ENCODE measurements at places on chromosomes 5 and 9. TPM values are rescaled to one million over a fixed set of nuclear protein-coding genes. Genes with fewer than 3 reads are reported as not detected.

DNA sequence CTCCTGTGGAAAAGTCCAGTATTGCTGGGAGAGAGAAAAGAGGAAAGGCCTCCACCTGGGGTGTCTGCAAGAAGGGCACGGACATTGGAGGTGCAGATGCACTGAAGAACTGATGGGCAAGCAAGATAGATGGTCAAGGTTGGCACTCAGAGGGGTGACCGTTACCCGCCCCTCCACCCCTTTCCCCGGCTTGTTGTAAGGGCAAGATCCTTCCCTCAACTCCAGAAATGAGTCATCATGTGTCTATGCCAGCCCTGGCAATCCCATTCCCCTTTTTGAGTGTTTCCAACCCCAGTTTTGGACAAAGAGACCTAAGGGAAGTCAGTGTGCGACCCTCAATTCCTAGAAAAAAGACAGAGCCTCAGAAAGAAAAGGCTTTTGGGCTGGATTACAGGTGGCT, 34.9 kb upstream of the ATP6V1G1 start:
- H3K4me3 ChIP-seq = no peak overlapping the region
- no peaks in the 10 kb centered on the region for H3K27me3 ChIP-seq
- DNase-seq = no peak
- H3K36me3 ChIP-seq = no peaks in the 10 kb centered on the region
- peak overlapping the region; percentile 98 for H3K27ac ChIP-seq
- H3K4me1 ChIP-seq = peaks cover 19% of the 10 kb centered on the region

DNA sequence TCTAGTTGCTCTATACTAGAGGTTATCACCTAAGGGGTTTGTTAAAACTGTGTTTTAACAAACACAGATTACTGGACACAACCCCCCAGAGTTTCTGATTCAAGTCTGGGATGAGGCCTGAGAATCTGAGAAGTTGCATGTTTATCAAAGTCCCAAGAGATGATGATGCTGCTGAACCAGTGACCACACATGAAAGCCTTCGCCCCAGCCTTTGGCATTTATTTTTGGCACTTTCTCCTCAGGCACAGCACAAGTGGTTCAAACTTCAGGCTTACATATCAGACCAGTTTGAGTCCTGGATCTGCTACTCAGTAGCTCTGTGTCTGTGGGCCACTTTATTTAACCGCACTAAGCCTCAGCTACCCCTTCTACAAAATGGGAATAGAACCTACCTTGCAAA, 407.2 kb upstream of the PIK3R1 start:
- H3K27ac ChIP-seq = no peak overlapping the region
- H3K27me3 ChIP-seq = peaks cover 6% of the 10 kb centered on the region
- DNase-seq = no peak
- no peaks in the 10 kb centered on the region for H3K36me3 ChIP-seq
- H3K4me1 ChIP-seq = peaks cover 4% of the 10 kb centered on the region
- no peak overlapping the region for H3K4me3 ChIP-seq

DNA sequence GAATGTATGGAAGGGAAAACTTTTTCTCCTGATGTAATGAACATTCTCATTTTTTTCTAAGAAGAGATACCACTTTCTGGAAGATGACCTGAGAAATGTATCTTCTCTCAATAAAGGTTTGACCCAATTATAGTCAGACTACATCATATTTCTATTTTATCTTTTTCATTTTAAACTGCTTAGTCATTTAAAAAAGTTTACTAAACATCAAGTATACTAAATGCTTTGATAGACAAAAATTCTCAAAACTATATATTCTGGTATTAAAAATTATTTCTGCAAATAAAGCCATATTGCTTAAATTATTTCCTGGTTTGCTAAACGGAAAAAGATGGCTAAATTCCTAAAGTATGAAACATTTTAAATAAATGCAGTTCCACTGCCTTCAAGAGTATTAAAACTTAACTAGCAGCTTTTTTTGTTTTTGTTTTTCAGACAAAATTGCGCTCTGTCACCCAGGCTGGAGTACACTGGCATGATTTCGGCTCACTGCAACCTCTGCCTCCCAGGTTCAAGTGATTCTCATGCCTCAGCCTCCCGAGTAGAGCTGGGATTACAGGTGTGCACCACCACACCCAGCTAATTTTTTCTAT, 37.1 kb downstream of the FBXW11 start:
- DNase-seq = no peak
- H3K36me3 ChIP-seq = peaks cover 6% of the 10 kb centered on the region
- H3K27ac ChIP-seq = no peak overlapping the region

- H3K4me3 ChIP-seq = no peak overlapping the region
- no peaks in the 10 kb centered on the region for H3K27me3 ChIP-seq
- H3K27ac ChIP-seq = no peak overlapping the region
- DNase-seq = no peak
These were observed 26.9 kb downstream of the BICD2 start for GRCh38 chr9:92737611-92738299.

GRCh38 chr5:67214707-67215447, 18.3 kb upstream of the CD180 start:
- H3K27ac ChIP-seq = no peak overlapping the region
- peaks cover 14% of the 10 kb centered on the region for H3K27me3 ChIP-seq
- no peak overlapping the region for H3K4me3 ChIP-seq
- DNase-seq = peak; percentile 76
- H3K36me3 ChIP-seq = no peaks in the 10 kb centered on the region
- H3K4me1 ChIP-seq = peaks cover 17% of the 10 kb centered on the region

- H3K27me3 ChIP-seq = no peaks in the 10 kb centered on the region
- peak overlapping the region; percentile 84 for H3K27ac ChIP-seq
- H3K4me3 ChIP-seq = no peak overlapping the region
- H3K36me3 ChIP-seq = no peaks in the 10 kb centered on the region
- no peak for DNase-seq
These were observed 258.1 kb downstream of the SYK start for GRCh38 chr9:91059713-91060112.

GRCh38 chr5:77355751-77356150, 136.4 kb downstream of the WDR41 start:
- peaks cover 3% of the 10 kb centered on the region for H3K27me3 ChIP-seq
- no peak overlapping the region for H3K4me3 ChIP-seq
- DNase-seq = no peak
- H3K4me1 ChIP-seq = peaks cover 11% of the 10 kb centered on the region

DNA sequence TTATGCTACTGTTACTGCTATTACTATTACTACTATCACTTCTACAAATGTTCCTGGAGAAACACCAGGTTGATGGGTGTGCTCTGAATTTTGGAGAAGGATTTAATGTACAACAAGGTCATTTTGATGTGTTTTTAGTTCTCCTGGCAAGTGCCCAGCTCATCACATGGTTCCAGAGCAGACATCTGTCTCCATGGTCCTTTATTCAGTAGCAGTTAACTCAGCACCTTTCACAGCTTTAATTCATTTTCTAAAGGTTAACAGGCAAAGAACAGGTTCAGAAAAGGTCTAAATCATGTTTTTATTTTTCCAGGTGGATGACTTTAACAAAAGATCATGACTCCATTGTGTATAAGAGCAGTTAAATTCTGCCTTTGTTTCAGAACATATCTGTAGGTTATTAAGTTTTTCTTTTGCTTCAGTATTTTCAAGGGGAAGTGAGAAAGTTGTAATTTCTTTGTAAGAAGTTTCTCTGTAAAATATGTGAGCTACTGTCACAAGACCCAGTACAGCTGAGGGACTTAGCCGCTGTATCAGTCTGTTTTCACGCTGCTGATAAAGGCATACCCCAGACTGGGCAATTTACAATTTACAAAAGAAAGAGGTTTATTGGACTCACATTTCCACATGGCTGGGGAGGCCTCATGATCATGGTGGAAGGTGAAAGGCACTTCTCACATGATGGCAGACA, 41.9 kb downstream of the MTRR start:
- no peaks in the 10 kb centered on the region for H3K27me3 ChIP-seq
- H3K27ac ChIP-seq = no peak overlapping the region
- H3K4me1 ChIP-seq = peaks cover 10% of the 10 kb centered on the region
- peaks cover 37% of the 10 kb centered on the region for H3K36me3 ChIP-seq

DNA sequence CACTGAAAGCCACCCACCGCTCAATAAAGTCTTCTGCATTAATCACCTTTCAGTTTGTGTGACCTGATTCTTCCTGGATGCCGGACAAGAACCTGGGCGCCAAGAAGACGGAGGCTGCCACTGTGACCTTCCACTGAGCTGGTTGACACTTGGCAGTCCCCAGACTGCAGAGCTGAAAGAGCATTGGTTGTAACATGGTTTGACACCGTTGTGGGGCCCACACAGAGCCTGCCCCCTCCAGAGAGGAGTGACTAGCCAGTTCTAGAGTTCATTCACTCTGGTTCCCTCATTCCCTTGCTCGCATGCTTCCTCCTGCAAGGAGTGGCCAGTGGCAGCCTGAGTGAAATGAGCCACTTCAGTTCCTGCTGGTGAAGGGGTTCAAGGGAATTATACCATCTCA, 86.2 kb upstream of the ANXA1 start:
- peaks cover 14% of the 10 kb centered on the region for H3K27me3 ChIP-seq
- no peaks in the 10 kb centered on the region for H3K36me3 ChIP-seq
- DNase-seq = no peak
- no peaks in the 10 kb centered on the region for H3K4me1 ChIP-seq

DNA sequence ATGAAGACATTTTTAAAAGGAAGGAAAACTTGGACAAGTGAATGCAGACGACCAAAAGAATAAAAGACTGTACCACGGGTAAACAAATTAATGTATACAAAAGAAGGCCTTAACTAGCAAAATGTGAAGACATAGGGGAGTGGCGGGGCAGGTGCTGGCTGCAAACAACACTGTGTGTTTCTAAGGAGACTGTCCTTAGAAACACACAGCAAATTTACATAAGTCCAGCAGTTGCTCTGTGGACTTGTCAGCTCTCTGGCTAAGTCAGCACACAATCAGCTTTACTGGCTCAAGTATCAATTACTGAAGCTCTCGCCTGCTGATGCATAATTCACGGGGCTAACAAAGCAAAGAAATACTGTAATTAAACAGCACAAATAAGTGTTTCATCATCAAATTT, 24.8 kb downstream of the PTBP3 start:
- no peak for DNase-seq
- H3K27ac ChIP-seq = no peak overlapping the region
- H3K36me3 ChIP-seq = peaks cover 3% of the 10 kb centered on the region
- H3K27me3 ChIP-seq = no peaks in the 10 kb centered on the region
- peaks cover 10% of the 10 kb centered on the region for H3K4me1 ChIP-seq

DNA sequence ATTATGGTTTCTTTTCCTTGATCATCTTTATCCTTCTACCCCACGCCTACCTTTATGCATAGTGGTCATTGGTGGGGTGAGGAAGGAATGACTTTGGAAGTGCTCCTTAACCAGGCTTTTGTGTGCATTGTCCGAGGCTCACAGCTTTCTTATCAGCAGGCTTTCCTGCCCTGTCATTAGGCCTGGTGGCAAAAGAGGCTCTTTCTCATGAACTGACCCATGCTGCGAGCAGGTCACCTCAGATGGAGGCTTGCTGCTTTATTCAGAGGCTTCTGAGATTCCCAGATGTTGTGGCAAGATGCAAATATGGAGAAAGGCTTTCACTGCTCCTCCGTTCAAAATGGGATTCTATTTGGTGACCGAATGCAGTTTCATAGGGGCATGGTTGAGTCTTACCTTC, 57.4 kb upstream of the DMRTA1 start:
- H3K27me3 ChIP-seq = peaks cover 18% of the 10 kb centered on the region
- H3K4me3 ChIP-seq = no peak overlapping the region
- no peak overlapping the region for H3K27ac ChIP-seq
- DNase-seq = no peak
- no peaks in the 10 kb centered on the region for H3K36me3 ChIP-seq

DNA sequence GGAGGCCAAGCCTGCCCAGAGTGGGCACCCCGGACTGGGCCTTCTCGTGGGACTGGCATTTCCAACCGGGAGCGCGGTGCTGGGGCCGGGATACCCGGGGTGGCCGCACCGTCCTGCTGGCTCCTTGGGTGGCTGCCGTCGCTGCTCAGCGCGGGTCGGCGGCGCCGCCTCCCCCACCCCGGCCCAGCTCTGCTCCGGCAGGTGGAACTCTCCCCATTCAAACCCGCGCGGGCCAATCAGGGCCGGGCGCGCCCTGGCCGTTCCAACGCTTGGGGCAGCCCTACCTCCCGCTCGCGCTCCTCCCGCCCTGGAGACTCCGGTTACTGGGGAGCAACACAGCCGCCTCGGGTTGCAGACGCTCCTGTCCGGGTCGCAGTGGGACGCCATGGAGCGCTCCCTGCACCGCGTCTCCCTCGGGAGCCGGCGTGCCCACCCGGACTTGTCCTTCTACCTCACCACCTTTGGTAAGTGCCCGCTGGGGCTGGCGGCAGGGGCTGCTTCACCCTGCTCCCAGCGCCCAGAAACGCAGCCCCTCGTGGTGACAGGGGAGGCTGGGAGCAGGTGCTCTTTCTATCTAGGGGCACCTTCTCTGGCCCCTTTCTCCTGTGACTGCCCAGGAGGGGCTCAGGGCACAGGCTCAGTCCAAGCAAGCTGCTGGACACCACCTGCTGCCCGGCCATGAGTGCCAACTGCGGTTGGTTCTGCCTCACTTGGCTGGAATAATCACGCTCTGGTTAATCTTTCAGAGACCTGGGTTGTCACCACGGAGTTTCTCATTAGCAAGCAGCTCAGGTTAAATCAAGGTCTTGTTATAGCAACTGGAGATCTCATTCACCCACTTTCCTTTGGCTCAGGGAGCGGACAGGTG, at the start of gene RGS3:
TSS of gene RGS3 (plus strand) at position 310 of the 868 bp plus-strand sequence. CDS start at position 386, 76 bp downstream.
- no peak within 1 kb of the TSS for H3K27ac ChIP-seq
- no peak within 1 kb of the TSS for H3K4me3 ChIP-seq
- DNase-seq = peak; percentile 84
- peaks cover 3% of the 10 kb centered on the region for H3K4me1 ChIP-seq
- H3K36me3 ChIP-seq = peaks cover 3% of the 10 kb centered on the region
- H3K27me3 ChIP-seq = peaks cover 14% of the 10 kb centered on the region

GRCh38 chr5:176588297-176588696, 21.7 kb downstream of the GPRIN1 start:
- no peaks in the 10 kb centered on the region for H3K36me3 ChIP-seq
- DNase-seq = no peak
- no peak overlapping the region for H3K27ac ChIP-seq
- no peaks in the 10 kb centered on the region for H3K27me3 ChIP-seq
- no peaks in the 10 kb centered on the region for H3K4me1 ChIP-seq
- no peak overlapping the region for H3K4me3 ChIP-seq

- no peak overlapping the region for H3K27ac ChIP-seq
- no peak overlapping the region for H3K4me3 ChIP-seq
- no peaks in the 10 kb centered on the region for H3K4me1 ChIP-seq
These were observed 115.5 kb upstream of the DMRT1 start for GRCh38 chr9:726005-726404.

GRCh38 chr9:71830153-71830552, 61.8 kb upstream of the CEMIP2 start:
- no peak overlapping the region for H3K4me3 ChIP-seq
- H3K36me3 ChIP-seq = no peaks in the 10 kb centered on the region
- H3K4me1 ChIP-seq = no peaks in the 10 kb centered on the region
- no peak overlapping the region for H3K27ac ChIP-seq

OGN gene
- total RNA-seq = 3.9 TPM

HRH2 gene
- not detected for total RNA-seq

CARD9 gene
- 0.94 TPM for total RNA-seq

PCDHA1 gene
- total RNA-seq = not detected

All from osteocyte (in vitro differentiated cells).